ENCODE measurements at places on chromosomes 2 and 18.
A peak's percentile ranks its signal among the peaks of the same experiment; 100 is the strongest.

GRCh38 chr2:222305516-222306392 is 7.0 kb upstream of the PAX3 start:
- DNase-seq: no peak

DNA sequence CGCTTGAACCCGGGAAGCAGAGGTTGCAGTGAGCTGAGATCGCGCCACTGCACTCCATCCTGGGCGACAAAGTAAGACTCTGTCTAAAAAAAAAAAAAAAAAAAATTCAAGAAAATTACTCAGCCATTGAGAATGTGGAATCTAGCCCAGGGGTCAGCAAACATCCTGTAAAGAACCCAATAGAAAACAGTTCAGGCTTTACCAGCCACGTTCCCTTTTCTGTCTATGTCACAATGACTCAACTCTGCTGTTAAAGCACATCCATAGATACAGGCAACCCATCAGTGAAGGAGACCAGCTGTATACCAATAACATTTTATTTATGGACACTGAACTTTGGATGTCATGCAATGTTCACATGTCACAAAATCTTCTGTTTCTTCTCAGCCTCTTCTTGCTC is 435.6 kb upstream of the GYPC start:
- no peak for DNase-seq

DNA sequence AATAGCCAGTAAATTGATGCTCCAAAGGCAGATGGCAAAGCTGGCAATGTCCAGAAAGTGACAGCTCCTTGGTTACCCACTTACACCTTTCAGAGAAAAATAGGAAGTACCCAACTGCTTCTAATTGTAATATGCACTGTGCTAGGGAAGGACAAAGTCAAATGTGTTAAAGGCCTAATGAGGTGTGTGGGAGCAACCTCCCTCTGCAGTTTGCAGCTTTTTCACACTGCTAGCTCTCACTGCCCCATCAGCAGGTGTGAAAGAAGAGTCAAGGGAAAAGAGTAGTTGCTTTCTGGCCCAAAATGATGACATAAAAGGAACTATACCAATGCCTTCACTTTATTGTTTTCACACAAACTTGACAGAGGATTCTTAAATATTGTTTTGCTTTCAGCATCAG is 284.1 kb upstream of the SETBP1 start:
- no peak for DNase-seq

- DNase-seq: no peak
Observed at GRCh38 chr2:40935349-40935748, 483.5 kb upstream of the SLC8A1 start.

DNA sequence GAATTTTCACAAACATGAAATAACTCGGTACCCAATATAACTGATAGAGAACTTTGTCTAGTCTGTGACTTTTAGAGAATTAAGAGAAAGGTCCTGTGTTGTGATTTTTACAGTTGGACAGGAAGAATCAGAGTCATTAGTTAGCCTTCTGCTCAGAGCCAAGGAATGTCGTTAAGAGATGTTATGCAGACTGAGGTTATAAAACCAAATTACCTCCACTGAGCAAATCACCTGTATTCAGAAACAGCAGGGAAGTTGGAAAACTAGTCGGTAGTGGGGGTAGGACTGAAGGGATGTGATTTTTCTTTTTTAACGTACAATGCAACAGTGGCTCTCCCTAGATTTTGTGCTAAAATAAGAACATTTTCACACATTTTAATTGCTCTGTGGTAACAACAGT is 18.5 kb downstream of the TANK start:
- no peak for DNase-seq

GRCh38 chr2:951224-952006 is 766 bp downstream of the SNTG2 start:
- no peak for DNase-seq

DNA sequence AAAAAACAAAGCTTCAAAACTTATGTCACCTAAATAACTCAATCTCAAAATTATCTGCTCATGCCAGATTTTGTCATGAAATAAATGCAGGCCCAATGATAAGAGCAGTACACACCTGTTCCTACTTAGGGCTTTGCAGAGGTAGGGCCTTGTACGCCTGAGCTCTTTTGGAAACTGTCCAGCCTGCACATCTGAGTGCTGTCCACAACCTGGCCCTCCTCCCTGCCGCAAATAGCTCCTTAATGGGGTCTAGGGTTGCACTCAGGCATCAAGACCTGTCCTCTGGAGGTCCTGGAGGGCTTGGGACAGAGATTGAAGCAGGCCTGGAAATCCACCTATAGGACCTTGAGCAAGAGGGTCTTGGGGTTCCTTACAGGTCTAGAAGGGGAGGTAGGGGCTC is 115.4 kb upstream of the CCDC195 start:
- DNase-seq: no peak

GRCh38 chr2:166932032-166932431 is 43.8 kb downstream of the XIRP2 start:
- DNase-seq: no peak

DNA sequence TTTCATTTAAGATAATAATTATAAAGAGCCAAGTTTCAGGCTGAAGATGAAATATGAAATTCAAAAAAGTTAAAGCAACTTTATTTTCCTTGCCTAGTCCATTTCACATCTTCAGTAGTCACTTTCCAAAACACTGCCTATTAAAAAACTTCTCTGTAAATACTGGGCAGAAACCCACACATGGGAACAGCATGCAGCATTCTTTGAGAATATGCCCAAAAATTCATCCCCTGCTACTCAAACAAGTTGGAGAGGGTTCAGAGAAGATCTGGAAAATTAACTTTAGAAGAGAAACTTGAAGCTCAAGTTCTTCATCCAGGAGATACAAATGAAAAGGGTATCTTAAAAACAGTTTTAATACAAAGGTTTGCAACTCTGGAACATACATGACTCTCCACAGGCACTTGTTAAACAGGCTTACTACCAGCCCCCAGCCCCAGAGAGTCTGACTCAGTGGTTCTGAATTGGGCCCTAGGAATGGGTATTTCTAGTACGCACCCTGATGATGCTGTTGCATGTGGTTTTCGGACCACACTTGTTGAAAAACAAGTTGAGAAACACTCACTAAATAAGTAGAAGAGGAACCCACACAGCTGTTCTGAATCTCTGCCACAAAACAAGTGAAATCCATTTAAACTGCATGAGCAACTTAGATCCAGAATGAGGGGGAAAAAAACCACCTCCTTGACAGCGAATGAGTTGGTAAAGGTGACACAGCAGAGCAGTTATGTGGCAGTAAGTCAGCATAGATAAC is 329.1 kb downstream of the SATB2 start:
- DNase-seq: no peak

GRCh38 chr18:35953688-35954087 is 18.8 kb upstream of the RMP24 start:
- DNase-seq: no peak

DNA sequence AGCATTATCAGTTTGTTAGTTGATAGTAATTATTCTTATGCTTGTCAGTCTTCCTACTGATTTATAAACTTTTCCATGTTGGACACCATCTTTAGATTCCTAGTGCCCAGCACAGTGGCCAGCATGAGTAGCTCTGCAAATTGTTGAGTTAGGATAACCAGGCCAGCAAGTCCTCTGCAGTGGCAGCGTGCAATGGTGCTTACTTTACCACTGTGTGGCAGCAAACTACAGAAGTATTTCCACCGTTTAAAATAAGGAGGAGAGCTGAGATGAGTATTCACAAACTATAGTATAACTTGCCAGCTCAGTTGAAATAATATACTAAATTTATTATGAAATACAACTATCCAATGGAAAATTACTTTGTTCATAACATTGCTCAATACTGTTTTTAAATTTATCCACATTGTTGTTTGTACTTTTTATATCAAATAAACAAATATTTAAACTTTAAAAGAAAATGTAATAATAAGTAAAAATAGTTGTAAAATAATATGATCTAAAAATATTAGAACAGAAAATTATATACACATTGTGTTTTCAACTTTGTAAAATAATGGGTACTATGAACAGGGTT is 9.3 kb upstream of the THADA start:
- DNase-seq: no peak

- DNase-seq: no peak
Observed at GRCh38 chr2:47810850-47811249, 27.9 kb downstream of the MSH6 start.

GRCh38 chr18:24923138-24923537 is 428.8 kb downstream of the ZNF521 start:
- no peak for DNase-seq

GRCh38 chr2:239671916-239672849 is 271.4 kb upstream of the HDAC4 start:
- no peak for DNase-seq

GRCh38 chr2:144912206-144912605 is 392.3 kb upstream of the ZEB2 start:
- DNase-seq: no peak

GRCh38 chr2:86750240-86750839 is 30.2 kb downstream of the RMND5A start:
- DNase-seq: no peak

- DNase-seq: no peak
Observed at GRCh38 chr2:12207491-12207890, 461.1 kb downstream of the LPIN1 start.

DNA sequence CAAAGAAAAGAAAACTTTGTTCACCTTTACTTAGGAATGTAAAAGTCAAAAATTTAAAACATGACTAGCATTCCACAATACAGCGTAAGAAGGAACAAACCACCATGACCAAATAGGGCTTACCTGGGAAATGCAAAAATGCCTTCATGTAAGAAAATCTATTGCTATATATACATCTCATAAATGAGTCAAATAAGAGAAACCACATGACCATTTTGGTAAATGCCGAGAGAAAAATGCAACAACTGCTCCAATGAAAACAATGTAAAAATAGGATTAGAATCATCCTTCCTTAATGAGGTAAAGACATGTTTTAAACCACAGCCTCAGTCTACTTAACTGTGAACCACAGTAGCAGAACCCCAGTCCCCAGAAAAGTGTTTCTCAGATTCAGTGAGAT is 49.4 kb downstream of the TGOLN2 start:
- DNase-seq: no peak

DNA sequence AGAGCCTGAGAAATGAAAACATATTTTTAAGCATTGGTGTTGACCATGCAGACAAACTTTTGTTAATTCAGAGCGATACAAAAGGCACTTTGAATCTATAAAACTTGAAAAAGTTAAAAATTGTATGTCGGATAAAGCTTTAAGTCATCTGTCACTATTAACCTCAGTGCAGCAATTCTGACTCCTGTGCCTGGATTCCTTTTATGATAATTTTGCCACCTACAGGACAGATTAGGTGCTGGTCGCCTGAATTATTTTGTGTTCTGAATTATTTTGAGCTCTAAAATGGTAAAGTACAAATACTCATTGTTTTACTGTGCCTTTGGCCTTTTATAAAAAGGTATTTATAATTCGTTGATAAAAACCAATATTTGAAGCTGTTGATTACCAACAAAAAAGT is 19.4 kb upstream of the RNF138 start:
- peak; percentile 37 for DNase-seq

DNA sequence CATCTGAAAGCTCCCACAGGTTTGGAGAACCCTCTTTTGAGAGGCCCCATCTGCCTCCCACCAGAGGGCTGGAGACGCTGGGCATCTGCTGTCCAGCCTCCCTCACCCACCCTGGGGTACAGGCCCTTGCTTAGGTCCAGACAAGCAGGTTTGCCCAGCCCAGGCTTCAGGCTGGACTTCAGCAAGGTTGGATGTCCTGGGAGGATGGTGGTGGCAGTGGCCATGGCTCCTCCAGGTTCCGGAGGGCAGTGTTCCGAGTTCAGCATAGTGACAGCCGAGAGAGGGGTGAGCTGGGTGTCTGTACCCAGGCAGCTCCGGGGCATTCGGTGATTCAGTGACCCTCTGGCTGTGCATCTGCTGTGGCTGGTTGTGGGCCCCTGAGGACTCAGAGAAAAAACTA is 58.2 kb upstream of the HDAC4 start:
- no peak for DNase-seq

- no peak for DNase-seq
Observed at GRCh38 chr2:220394433-220394832, 767.0 kb downstream of the SLC4A3 start.

DNA sequence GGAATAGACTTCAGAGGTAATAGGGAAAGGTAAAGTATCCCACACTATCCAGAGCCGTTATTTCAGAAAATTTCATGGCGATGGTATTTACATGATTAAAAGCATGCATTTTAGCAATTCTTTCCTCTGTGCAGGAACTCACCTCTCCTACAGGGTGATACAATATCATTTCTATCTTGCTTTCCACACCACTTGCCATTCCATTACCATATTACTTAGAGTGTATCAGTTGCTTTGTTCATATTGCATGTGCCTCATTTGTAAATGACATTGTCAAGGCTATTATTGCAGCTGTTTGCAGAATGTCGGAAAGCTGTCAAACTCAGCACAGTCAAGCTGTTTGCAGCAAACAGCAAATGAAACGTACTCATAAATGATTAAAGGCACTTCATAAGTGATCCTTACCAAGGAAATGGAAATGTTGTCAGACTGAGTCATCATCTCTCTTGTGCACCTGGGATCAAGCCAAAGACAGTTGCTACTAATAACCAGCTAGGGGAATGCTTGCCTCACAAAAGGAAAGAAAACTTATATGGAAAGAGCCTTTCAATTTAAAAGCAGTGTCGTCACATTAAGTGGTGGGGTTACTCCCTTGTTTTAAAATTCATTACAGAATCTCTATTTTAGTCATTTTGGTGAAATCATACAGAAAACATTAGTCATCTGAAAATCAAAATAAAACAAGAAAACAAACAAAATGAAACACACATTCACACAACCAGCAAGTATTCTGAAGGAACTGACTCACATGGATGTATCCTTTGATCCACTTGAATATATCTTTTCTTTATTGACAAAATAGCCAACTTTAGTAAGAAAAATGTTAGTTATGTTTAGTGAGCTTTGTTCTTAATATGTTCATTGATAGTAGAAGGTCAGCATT is 1064.1 kb upstream of the CNTNAP5 start:
- no peak for DNase-seq

DNA sequence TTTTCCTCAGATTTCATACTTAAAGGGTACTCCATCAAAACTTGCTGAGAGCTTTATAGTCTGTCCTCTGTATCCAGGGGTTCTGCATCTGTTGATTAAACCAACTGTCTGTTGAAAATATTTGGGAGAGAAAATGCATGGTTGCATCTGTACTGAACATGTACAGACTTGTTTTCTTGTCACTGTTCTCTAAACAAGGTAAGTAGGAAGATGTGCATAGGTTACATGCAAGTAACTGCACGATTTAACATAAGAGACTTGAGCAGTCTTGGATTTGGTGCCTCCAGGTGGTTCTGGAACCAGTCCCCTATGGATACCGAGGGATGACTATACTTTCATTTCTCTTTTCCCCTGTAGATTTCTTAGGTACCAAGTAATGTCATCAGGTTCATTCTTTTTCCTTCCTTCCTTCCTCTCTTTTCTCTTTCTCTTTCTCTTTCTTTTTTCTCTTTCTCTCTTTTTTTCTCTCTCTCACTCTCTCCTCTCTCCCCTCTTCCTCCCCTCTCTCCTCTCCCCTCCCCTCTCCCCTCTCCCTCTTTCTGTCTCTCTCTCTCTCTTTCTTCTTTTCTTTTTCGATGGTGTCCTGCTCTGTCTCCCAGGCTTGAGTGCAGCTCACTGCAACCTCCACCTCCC is 23.2 kb downstream of the ADNP2 start:
- DNase-seq: no peak

- no peak for DNase-seq
Observed at GRCh38 chr2:208619993-208620392, 213.4 kb downstream of the PTH2R start.

GRCh38 chr2:1891147-1891546 is 146.8 kb upstream of the PXDN start:
- DNase-seq: no peak

Data from thymus (tissue), 14 donors.